ENCODE measurements at places on chromosomes 13 and 19. TPM values are rescaled to one million over a fixed set of nuclear protein-coding genes. Genes with fewer than 3 reads are reported as not detected.

Gene MED29
- total RNA-seq = 20.1 TPM

GRCh38 chr19:46411925-46412649 is 1.3 kb downstream of the CCDC8 start:
- no peak overlapping the region for H3K27ac ChIP-seq
- peak overlapping the region; percentile 57 for H3K4me3 ChIP-seq
- peaks cover 15% of the 10 kb centered on the region for H3K27me3 ChIP-seq
- DNase-seq = no peak
- H3K4me1 ChIP-seq = peaks cover 29% of the 10 kb centered on the region
- no peaks in the 10 kb centered on the region for H3K36me3 ChIP-seq

Gene RDH8
- not detected for total RNA-seq

GRCh38 chr13:45615501-45616101 is at the start of gene ERICH6B:
Gene ERICH6B, minus strand, starts transcription at chr13:45615739. Its CDS starts 18,734 bp downstream, at chr13:45597005.
- H3K27me3 ChIP-seq = no peaks in the 10 kb centered on the region
- no peak within 1 kb of the TSS for H3K4me3 ChIP-seq
- DNase-seq = no peak
